ENCODE measurements at places on chromosomes 13 and 19.

GRCh38 chr13:54029720-54030119 lies 1001.1 kb downstream of the OLFM4 start:
- DNase-seq, result no peak

GRCh38 chr13:71082631-71083030 lies 784.4 kb downstream of the DACH1 start:
- DNase-seq, result no peak

DNA sequence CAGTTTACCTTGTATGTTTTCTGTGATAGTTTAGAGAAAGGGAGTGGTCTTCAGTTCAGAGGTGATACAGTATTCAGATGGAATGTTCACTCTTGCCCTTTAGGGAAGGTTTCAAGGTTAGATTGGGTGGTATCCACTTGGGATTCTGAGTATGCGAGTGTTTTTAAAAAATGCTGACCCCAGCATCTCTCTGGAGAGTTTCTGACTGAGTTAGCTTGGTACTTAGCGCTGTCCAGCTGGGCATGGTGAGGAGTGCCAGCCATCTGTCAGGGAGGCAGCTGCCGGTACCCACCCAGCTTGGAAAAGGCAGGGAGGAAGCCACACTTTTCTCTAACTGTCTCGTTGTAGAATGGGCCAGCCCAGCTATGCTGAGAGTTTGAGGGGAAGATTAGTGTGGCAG lies 63.3 kb downstream of the ARHGEF7 start:
- DNase-seq, result no peak

- no peak for DNase-seq
Observed at GRCh38 chr19:40928850-40929249, 46.8 kb upstream of the CYP2A7 start.

GRCh38 chr19:49557641-49558325 lies 22.6 kb downstream of the NOSIP start:
- DNase-seq, result no peak

- DNase-seq, result no peak
Observed at GRCh38 chr19:31312009-31312676, 37.1 kb downstream of the TSHZ3 start.

GRCh38 chr13:110455941-110456340 lies 105.6 kb downstream of the RAB20 start:
- peak; percentile 46 for DNase-seq

- DNase-seq, result no peak
Observed at GRCh38 chr19:12162513-12162881, 399 bp upstream of the ZNF136 start.

DNA sequence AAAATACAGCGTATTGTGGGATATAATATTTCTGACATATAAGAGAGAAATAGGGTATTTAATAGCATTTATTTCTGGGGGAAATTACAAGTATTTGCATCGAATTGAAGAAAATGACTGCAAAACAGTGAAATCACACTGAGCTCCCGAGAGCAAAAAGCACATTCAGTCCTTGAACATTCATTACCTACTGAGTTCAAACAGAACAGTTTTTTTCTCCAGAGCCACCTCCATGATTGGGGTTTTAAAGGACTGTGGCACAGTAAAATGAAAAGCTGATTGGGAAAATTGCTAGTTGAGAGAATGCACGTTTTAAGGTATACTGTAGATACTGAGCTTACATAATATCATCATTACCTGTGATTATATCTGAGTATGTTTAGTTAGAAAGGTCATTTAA lies 58.0 kb upstream of the TRPC4 start:
- no peak for DNase-seq

- DNase-seq, result no peak
Observed at GRCh38 chr19:29268721-29269393, 55.9 kb upstream of the UQCRFS1 start.

DNA sequence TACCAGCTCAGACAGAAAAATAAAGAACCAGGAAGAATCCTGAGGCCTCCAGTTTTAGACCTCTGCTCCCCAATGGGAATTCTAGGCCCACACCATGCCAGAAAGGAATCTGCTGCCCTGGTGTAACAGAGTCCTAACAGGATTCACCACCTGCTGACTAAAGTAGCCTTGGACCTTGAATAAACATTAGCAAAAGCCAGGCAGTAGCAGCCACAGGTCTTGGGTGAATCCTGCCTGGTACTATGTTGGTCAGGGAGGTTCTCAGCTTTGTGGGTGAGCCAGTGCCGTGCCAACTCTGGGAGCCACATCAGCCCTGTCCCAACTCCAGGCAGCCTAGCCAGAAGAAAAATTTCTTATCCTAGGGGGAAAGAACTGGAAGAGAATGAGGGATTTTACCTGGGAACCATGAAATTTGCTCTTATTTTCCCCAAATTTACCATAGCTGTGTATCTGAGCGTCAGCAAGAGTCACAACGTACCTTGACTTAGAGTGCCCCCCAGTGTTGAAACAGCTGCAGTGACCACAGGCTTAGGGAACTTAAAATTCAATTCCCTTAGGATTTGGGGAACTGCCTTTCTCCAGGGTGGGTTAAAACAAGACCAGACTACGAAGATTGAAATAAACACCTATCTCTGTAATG lies 1895.6 kb upstream of the PRR20A start:
- no peak for DNase-seq

- no peak for DNase-seq
Observed at GRCh38 chr13:93620181-93620765, 393.7 kb downstream of the GPC6 start.

- no peak for DNase-seq
Observed at GRCh38 chr13:23969647-23970046, 72.3 kb upstream of the C1QTNF9B start.

GRCh38 chr13:113943821-113944565 lies 29.9 kb downstream of the C13orf46 start:
- DNase-seq, result no peak

DNA sequence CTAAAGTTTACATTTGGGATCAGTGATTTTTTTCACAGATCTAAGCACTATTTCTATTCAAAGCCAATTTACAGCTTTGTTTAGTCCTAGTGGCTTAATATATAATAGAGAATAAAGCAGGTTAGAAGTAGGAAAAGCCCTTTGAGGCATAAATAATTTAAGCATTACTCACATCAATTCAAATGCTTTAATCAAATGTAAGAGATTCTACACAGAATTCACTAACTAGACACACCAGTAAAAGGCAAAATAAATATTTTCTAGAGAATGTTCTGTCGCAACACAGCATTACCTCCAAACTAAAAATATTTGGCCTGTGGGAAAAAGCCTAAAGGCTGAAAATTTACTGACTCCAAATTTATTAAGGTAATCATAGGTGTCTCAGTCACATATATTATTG lies 31.3 kb downstream of the KCTD12 start:
- no peak for DNase-seq

GRCh38 chr13:48167866-48168265 lies 65.1 kb upstream of the ITM2B start:
- no peak for DNase-seq

DNA sequence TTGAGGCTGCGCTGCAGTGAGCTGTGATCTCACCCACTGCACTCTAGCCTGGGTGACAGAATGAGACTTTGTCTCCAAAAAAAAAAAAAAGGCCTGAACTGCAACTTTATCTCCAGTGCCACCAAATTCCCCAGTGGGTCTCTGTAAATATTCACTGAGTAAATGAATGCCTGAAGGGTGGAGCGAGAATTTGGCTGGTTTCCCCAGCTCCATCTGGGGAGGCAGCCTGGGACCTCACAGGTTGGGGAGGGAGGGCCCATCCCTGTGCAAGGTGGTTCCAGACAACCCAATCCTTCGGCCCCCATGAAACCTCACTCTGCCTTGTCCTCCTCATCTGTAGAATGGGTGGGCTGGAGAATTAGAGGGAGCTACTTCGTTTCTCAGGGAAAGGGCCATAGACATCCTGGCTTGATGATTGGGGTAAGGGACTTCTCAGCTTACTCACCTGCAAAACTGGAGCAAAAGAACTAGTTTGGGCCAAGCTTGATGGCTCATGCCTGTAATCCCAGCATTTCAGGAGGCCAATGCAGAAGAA lies 4.2 kb upstream of the PKN1 start:
- no peak for DNase-seq

DNA sequence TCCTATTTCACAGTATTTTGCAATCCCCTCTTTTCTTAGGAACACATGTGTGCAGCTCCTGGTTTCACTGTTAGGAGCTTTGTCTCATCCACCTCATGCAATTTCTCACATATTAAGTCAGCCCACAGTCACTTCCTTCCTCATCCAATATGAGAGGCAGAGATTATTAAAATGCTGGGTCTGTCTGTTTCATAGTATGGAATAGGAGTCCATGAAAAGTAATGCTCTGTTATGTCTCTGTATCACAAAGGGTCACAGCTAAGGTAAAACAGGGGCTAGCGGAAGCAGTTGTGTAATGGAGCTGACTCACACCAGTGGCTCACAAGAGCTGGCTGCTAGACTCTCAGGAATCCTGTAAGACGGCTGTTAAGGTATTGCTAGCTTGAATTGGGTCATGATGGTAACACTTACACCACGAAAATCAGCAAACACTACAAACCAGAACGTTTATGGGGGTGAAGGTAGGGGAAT lies 216.5 kb downstream of the EFNB2 start:
- peak; percentile 0 for DNase-seq
